ENCODE measurements at places on chromosomes 1 and 21.

- no peak for DNase-seq
These were observed 124.6 kb upstream of the NGF start for GRCh38 chr1:115462566-115463076.

DNA sequence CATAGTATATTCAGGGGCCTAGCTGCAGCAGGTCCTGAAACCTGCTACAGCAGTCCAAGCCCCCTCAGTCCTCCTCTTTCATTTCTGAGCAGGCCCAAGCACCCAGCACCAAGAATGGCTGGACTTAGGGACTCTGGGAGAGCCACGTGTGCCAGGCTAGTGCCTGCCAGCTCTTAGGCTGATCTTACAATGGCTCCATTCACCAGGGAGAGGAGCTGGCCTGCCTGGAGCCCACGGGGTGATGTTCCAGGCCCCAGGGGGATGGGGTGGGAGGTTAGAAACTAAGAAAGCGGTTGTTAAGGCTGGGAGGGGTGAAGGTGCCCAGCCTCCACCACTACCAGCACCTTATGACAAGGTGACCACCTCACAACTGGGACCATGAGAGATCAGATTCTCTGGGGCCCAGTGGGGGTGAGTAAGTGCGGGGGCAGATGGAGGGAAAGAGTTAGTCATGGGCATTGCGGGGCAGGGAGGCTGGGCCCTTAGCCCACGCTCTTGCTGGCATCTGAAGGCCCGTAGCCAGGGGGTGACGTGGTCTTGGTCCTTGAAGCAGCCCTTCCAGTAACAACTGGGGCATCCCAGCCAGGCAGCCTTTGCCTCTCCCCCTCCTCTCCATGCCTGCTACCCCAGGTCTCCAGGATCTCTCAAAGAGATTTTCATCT lies 30.3 kb upstream of the CLIC4 start:
- no peak for DNase-seq

DNA sequence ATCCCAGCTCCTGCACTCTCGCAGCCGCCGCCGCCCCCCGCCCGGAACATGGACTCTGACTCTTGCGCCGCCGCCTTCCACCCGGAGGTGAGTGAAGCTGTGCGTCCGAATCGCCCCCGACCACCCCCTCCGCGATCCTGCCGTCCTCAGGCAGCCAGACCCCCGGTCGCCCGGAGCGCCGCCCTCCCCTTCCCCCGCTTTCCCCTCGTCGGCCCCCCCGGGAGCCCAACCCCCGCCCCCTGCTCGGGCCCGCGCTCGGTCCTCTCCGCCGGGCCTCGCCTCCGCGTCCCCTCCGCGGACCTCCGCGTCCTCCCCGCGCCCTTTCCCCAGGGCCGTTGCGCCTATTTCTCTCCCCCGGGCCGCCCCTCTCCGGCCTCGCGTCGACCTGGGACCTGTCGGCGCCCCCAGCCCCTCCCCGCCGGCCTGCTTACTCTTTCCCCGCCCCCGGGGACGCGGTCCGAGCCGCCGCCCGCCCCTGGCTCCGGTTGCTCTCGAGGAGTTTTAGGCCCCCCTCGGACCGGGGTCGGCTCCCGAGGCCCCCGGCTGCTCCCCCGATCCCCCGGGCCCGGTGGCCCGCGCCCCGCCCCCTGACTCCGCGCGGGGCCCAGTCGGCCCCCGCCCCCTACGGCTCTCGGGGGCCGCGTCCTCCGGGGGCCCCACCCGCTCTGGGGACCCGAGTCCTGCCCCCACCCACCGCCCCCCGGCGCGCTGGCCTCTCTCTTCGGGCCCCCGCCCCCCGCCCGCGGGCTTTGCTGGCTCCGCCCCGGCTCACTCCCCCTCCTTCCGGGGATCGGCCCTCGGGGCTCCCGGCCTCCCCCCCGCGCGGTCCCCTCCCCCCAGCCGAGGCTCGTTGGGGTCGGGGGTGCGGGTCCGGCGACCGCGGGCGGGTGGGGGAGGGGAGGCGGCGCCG lies 743 bp downstream of the PHF13 start:
- no peak for DNase-seq

DNA sequence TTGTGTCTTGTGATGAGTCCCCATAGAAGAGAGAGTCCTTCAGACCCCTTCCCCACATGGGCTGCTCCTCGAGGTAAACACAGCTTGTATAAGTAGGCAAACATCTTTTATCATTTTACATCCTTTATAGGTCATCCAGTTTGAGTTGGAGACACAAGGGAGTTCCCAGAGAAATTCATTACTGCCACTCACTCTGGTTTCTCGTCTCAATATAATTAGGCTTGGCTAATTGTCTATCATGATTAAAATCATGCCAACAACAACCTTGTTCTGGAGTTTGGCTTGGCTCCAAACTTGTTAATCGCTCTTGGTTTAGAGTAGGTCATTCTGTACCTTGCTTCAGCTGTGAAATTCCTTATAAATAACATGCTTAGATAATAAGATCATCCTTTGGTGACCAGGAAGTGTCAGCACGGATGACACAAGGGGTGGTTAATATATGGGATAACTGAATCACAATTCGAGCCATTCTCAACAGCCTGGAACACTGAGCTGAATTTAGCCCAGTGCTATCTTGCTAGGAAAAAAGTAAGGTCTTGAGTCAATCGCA lies 70.7 kb upstream of the DAB1 start:
- DNase-seq, result no peak

GRCh38 chr1:58324558-58324957 lies 222.0 kb downstream of the OMA1 start:
- no peak for DNase-seq

DNA sequence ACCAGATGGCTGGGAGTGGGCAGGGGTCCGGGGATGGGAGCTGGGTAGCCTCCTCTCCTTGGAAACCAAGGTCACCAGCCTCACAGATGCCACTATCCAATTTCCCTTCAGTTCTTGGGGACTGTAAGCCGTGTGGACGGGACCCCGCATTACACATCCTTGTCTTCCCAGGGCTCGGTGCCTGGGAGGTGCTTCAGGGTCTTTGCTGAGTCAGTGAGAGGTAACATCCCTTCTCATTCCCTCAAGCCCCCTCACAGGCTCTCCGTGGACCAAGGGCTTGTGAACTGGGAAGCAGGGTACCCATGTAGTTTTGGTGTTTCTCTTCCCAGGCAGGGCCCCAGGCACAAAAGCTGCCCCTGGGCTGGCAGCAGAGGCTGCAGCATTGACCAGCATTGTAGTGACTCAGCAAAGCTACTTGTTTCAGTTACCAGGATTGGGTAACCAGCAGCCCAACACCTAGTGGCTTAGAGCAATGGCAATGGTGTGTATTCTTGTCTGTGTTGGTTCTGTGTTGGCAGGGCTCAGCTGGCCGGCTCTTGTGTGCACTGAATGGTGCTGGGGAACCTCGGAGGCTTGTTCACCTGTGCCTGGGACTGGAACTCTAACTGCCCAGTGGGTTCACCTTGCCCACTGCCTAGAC lies 24.6 kb upstream of the PCBP3 start:
- DNase-seq, result no peak

GRCh38 chr1:21200767-21201166 lies 24.1 kb upstream of the EIF4G3 start:
- DNase-seq, result no peak

DNA sequence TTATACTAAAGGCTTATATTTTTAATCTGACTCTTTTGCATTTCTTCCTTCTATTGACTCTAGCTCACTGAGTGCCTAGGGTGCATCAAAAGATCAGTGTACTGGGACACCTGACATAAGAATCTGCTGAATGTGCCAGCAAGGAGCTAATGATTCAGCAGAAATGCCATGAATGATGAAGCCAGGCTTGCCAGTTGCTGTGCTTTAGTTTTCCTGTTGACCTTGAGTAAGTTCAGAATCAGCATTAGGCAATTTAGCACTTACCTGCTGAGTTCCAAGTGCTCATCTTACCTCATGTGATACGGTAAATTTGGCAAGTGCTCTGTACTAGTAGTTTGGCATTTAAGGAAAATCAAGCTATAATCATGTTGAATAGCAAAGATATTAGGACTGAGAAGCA lies 523.2 kb upstream of the B3GALT2 start:
- DNase-seq, result no peak

DNA sequence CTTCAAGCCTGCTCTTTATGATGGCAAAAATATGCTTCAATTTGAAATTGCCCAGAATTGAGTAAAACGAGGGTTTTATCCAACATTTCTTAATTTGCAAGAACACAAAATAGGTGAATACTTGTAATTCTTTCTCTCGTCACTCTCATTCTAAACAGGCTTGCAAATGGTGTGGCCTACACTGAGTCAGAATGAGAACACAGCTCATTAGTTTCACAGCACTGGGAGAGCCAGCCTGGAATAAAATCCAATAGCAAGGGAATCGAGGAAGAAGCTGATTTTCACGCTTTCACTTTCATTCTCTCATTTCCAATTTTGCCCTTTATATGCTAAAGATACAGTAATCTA lies 537.5 kb downstream of the LTN1 start:
- no peak for DNase-seq

- DNase-seq, result no peak
These were observed 4.9 kb upstream of the MASP2 start for GRCh38 chr1:11051781-11052511.

DNA sequence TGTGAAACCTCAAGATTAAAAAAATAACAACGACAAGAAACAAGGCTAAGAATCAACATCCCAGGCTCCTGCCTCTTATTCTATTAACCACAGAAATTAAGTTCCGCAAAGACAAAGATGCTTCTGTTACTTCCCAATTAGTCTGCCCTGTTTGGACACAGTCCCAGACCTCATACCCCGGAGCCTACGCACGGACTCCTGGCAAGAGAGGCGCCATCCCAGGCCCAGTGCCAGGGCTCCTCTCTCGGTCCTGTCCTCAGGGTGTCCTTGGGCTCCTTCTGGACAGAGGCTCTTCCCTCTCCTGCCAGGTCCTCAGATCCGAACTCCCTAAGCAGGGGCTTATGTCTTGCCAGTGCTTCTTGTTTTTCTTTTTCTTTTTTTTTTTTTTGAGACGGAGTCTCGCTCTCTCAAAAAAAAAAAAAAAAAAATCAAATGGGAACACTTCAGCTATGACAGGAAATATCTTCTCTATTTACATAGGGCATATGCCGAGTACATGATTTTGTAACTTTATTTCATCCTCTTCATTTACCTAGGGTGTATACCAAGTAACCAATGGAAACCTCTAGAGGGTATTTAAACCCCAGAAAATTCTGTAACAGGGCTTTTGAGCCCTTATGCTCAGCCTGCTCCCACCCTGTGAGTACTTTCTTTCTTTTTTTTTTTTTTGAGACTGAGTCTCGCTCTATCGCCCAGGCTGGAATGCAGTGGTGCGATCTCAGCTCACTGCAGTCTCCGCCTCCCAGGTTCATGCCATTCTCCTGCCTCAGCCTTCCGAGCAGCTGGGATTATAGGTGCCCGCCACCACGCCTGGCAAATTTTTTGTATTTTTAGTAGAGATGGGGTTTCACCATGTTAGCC lies 11.7 kb upstream of the ENO1 start:
- DNase-seq, result peak; percentile 44

DNA sequence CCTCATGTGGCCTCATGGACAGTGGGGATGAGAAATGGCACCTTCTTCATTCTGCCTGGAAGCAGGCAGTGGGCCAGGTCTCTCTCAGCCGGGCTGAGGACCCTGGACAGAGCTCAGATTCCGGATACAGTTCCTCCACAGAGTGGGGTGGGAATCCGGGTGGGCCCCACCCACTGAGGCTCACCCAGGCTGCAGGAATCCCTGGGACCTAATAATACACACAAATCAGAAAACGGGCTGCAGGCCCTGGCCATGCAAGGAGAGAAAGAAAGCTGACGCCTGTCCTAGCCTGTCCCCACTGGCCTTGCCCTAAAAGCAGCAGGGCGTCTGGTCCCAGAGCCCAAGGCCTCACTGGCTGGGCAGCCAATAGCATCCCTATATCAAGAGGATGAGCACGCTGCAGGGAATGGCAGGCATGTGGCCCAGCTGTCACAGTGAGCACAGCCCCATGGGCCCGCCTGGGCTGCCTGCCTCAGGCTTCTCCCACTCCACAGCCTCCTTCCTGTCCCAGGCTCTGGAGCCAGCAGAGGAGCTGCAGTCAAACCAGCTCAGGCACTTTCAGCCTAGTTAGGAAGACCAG lies 25.3 kb downstream of the ACTA1 start:
- DNase-seq, result peak; percentile 85

GRCh38 chr1:9075022-9075421 lies 5.6 kb upstream of the SLC2A5 start:
- DNase-seq, result no peak

DNA sequence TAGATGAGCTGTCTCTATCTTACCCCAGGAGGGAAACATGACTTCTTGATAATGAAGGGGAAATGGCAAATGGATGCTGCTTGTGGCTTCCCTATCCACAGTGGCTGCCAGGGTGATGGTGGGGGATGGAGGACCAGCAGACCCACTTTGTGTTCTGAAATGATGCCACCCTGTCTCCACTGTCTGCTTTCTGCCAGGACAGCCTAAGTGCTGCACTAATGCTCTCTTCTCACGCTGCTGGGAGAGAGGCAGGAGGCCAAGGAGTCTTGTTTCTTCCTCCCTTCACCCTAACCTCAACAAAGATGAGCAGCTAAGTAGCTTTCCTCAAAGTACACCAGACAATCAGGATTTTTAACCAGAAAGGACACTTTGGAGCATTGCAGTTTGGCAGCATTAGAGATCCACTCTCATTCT lies 36.6 kb downstream of the XCL1 start:
- no peak for DNase-seq

DNA sequence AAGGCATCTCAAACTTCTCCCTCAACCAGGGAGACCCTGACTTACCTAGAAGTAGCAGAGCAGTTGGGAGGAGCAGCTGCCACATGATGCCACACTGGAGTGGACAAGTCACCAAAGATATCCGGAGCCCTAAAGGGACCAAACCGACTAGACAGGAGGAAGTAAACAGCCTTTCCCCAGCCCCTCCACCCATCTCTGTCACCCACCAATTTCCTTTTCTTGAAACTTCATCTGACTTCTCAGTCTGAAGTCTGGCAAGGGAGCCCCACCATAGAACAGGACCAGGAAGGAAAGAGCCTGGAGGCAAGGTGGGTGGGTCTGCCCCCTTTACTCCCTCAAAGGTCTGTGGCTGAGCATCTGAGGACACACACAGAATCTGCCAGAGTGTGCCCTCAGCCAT lies at the start of gene FCGR3A:
FCGR3A (minus strand) TSS at position 167 of the 400 bp plus-strand sequence; CDS start at position 85, 82 bp downstream.
- DNase-seq, result no peak

DNA sequence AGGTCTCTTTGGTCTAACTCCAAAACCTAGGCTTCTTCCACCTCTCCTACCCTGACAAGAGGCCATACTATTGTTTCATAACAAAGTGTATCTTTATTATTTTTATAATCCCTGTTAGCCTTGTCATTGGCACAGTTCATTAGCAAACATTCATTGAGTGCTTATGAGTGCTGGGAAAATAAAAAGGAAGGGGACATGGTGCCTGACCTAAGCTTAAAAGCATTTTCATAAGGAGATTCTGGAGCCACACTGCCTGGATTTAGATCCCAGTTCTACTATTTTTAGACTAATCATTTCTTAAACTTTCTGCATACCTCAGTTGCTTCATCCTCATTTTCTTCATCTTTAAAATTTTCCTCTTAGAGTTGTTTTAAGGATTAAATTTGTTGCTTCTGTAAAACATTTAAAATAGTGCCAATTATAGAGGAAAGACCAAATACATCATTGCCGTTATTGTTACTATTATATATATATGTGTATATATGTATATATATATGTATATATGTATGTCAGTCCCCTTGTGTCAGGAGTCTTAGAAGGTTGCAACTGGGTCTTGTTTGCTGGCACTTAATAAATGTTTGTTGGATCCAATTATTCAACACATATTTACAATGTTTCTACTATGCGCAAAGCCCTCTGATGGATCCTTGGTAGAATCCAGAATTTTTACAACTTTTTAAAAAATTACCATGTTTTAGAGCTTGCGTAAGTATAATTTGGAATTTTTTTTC lies 250.9 kb upstream of the SGIP1 start:
- no peak for DNase-seq

Measured in NCI-H1694 (cell line).